ENCODE measurements at places on chromosomes 5 and 9.

DNA sequence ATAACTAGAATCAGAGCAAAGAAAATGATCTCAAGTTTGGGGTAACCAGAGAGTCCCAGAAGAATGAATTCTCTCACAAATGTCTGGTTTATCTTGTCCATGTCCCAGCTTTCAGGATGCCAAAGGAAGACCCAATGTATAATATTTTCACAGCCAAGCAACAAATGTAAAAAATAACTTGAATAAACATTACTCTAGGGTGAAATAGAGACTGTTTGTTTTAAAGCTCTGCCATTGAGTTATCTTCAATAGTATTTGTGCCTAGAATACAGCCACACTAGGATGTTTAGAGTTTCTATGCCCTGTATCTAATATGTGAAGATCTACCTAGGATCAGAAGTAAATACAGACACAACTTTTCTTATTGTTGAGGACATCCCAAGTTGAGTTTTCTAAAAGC lies at the start of gene OR13C4:
Gene OR13C4 (minus strand): TSS at position 101 of the 400 bp plus-strand sequence. CDS start 0 bp downstream, at position 101.
- no peak for DNase-seq

DNA sequence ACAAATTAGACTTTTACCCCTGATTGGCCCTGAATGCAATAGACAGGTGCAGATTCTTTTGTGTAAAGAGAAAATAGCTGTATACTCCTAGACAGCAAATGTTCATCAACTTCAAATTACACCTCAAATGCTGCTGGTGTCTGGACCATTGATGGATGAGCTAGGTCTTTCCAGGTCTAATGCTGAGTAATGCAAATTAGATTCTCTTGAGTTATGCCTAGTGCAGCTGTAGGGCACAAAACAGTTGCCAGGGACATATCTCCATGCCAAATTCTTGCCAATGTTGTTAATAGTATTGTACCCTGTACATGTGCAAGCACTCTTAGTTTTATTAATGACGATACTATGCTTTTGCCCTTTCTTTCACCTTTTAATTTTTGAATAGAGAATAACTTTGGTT lies 72.3 kb upstream of the CNTLN start:
- no peak for DNase-seq

GRCh38 chr9:91433180-91433579 lies 9.5 kb upstream of the NFIL3 start:
- peak; percentile 39 for DNase-seq

DNA sequence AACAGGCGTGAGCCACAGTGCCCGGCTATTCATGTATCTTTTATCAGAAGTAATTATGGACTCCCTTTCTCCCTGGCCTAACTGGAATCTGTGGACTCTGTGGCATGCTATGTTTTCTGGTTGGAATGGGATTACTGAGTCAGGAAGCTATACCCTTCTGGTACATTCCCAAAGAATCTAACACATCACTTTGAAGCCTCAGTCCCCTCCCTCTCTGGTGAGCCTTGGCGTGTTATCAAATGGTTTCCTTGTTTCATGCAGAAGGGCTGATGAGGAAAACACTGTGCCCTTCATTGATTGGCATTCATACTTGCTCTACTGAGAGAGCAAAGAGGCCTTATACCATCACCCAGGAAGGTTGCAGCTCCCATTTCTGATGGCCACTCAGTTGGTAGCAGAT lies 22.9 kb downstream of the C5orf15 start:
- no peak for DNase-seq

DNA sequence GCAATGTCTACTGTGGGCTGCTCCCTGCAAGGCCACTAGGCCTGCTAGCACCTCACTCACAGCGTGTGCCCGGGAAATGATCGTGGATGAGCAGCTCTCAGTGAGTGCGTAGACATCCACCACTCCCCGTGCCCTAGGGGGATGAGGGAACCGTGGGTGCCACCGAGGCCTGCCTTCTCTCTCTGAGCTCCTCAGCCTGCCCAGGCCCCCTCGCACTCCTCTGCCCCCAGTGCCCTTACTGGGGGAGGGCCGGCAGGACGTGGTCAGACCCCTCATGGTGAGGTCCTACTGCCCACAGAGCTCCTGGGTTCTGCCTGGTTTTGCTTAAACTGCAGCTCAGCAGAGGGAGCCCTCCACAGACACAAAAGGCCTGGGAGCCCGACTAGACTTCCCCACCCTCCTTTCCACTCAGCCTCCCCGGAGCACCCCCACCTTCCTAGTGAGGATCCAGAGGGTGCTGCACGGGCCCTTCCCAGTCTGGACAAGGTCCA lies 220.0 kb downstream of the CACNA1B start:
- no peak for DNase-seq

DNA sequence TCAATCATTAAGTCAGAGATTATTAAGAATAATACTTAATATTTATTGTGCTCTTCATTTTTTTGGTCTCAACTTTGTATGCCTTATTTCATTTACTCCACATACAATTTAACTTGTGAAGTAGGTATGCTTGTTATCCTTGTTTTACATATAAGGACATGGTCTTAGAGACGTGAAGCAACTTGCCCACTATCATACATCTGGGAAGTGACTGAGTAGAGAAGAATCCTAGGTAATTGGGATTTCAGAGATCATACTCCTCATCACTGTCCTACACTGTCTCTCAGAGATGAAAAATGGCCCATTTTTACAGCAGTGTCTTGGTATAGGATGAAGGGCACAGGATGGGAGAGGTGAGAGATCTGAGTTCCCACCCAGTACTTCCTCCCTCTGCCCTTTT lies 23.3 kb downstream of the DMRT2 start:
- no peak for DNase-seq

GRCh38 chr5:67308988-67309688 lies 112.5 kb upstream of the CD180 start:
- no peak for DNase-seq

GRCh38 chr5:35171991-35172390 lies 58.3 kb downstream of the PRLR start:
- no peak for DNase-seq

DNA sequence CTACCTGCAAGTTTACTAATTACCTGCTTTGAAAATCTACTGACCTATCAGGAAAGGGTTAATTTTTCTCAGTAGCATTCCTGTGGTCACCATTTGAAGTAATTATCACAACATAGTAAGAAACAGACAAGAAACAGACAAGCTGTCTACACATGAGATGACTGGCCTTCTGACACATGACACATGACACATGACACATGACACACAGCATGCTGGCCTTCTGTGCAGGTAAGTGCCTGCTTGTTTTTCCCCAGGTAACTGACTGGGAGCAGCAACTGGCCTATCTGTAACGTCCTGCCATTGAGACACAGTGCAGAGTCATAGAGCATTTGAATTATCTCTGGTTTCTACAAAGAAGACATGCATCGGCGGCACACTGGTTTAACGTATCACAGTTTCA lies 222.4 kb downstream of the CTNND2 start:
- DNase-seq, result no peak

DNA sequence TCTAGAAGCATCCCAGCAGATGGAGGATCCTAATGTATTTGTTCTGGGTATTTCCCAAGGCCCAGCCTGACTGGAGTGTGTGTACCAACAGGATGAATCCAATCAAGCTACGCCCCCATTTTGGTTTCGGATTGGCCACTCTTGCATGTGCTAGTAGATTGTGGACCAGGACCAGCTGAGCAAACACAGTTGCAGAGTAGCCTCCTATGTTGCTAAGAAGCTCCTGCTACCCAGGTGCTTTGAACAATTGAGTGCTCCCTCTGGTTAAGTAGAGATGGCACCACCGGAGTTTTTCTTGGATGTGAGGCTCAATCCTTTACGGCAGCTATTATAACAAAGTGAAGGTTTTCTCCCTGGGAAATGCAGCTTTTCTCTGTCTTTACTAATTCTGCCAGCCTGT lies 204.5 kb downstream of the NTRK2 start:
- no peak for DNase-seq

DNA sequence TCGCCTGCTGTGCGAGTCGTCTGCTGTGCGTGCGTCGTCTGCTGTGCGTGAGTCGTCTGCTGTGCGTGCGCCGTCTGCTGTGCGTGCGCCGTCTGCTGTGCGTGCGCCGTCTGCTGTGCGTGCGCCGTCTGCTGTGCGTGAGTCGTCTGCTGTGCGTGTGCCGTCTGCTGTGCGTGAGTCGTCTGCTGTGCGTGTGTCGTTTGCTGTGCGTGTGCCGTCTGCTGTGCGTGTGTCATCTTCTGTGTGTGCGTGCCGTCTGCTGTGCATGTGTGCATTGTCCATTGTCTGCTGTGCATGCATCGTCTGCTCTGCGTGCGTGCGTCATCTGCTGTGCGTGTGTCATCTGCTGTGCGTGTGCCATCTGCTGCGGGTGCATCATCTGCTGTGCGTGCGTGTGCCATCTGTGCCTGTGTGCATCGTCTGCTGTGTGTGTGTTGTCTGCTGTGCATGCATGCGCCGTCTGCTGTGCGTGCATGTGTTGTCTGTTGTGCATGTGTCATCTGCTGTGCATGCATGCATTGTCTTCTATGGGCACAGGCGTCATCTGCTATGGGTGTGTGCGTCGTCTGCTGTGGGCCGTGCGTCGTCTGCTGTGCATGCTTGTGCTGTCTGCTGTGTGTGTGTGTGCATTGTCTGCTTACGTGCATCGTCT lies 68.6 kb upstream of the IRX4 start:
- no peak for DNase-seq

DNA sequence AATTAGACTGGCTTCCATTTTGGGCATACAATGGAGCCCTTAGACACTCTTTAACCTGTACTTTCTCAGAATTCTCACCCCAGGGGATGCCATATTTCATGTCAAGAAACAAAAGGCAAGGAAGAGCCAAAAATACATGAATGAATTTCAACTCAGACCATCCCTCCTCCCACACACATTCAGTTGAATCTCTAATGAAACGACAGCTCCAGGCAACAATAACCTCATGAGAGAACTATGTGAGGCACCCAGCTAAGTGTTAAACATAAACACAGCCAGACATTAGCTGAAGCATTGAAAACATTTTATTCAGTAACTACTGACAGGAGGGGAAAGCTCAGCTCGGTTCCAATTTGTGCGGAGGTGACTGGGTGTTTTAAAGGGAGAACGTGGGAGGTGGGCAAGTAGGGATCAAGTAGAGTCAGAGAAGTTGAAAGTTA lies 1359.1 kb upstream of the CDH9 start:
- no peak for DNase-seq

- DNase-seq, result no peak
Observed at GRCh38 chr5:147567917-147568598, 58.2 kb upstream of the DPYSL3 start.

DNA sequence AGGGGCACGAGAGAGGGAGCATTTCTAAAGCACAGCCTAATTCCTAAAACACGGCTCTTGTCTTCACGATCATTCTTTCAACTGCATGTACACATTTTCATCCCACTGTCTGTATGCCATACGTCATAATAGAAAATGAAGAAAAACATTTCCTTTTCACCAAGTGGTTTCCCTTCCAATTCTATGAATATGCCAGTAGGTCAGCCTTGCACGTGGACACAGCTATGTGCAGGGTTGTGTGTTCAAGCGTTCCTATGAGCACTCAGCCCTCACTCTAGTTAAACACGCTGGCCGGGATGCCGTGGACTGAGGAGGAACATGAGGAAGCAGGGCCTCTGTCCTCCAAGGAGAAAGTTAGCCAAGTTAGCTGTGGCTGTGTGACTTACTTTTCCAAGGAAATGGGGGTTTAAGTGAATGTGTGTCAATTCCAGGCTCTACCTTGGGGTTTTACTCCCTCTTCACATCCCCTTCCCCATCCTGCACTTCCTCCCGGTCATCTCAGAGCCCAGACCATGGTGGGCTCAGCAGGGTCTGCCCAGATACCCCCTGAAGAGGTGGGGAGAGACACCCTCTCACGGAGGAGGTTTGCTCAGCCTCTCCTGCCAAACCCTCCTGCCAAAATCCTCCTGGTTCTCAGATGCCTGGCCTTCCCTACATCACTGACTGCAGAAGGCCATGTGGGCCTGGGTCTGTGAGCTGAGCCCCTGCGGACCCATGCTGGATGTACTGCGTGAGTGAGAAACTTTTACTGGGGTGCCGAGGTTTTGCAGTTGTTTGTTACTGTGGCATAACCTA lies 230.6 kb downstream of the FSTL4 start:
- DNase-seq, result no peak

- no peak for DNase-seq
Observed at GRCh38 chr5:142222866-142223558, 101.8 kb downstream of the SPRY4 start.

DNA sequence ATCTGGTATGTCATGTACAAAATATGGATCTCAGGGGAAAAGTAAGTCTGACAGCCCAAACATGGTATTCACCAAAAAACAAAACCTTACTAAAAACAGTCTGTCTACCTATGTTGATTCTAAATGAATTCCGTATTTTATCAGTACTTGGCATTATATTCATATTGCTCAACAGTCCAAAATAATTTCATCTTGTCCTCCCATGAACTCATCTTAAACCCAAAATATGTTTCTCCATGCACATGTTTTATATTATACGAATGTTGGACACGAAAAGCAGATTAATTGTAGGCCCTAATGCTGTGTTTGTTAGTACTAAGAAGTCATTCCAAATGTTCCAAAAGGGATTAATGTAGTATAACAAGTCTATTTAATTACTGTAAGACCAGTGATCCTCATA lies 20.1 kb downstream of the NFIB start:
- DNase-seq, result no peak

DNA sequence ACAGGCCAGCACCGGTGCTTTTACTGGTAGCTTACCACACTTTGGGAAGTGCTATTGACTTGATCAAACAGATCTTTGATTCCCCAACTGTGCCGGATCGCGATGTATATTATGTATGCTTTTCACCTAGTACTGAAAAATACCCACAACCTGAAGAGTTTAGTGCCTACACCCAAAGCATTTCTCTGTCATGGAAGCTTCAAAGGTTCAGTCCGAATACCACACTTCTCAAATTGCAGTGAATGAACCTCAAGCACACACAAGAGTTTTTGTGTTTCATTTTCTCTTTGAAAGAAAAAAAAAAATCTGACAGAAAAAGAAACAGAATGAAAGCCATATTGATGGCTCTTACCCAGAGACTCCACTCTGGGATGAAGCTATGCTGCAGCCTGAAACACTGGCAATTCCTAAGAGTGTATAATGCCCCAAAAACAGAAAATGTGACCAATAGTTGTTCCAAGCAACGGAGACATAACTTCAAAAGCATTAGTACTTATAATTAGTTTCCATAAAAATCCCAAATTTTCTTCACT lies 100.9 kb downstream of the EBF1 start:
- DNase-seq, result no peak

- no peak for DNase-seq
Observed at GRCh38 chr5:151904909-151905308, 19.7 kb downstream of the GLRA1 start.

DNA sequence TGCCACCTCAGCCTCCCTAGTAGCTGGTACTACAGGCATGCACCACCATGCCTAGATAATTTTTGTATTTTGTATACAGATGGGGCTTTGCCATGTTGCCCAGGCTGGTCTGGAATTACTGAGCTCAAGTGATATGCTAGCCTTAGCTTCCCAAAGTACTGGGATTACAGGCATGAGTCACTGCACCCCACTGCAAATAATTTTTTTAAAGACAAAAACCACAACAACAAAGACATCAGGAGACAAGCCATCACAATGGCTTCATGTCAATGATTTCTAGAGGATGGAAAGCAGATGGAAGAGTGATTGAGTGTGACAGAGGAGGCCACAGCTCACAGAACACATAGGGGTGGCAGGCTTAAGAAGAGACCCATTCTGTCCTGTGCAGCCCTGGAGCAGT lies 97.9 kb upstream of the PCSK1 start:
- DNase-seq, result no peak

- no peak for DNase-seq
Observed at GRCh38 chr5:28499766-28500290, 1461.4 kb upstream of the CDH9 start.

GRCh38 chr9:133114886-133115603 lies 6.0 kb downstream of the RALGDS start:
- DNase-seq, result no peak

- DNase-seq, result peak; percentile 80
Observed at GRCh38 chr5:134101686-134102439, 12.6 kb upstream of the TCF7 start.

GRCh38 chr5:139404484-139404840 lies 573 bp upstream of the SPATA24 start:
- no peak for DNase-seq
